ENCODE measurements at places on chromosomes 7 and 10.
A peak's percentile ranks its signal among the peaks of the same experiment; 100 is the strongest.

GRCh38 chr10:1047937-1048336, 982 bp downstream of the IDI1 start:
- no peak for ATAC-seq

DNA sequence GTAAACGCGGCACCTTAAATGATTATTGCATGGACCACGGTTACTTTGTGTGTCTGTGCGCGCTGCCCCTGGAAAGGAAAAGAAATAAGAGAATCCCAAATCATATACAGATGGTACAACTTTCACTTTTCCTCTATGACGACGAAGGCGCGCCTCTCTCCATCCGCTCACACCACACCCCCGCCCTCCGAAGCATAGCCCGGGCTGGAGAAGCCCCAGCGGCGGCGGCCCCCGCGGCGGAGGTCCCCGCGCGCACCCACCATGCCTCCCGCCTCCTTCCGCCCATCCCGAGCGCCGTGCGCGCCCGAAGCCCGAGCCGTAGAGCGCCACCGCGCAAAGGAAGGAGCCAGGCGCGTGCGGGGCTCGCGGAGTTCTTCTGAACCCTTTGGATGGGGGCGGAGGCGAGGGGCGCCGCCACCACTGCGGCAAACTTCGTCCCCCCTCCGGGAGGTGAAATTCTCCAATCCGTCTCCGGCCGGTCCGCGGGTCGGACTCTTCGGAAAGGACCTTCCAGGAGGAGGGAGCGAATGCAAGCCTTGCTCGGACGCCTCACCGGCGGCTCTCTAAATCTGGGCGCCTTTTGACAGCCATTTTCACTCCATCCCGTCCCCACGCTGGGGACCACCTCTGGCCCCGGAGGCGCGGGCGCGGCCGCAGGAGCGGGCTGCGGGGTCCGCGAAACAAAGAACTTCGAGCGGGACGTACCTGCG, 588 bp downstream of the GLI3 start:
- peak; percentile 6 for ATAC-seq

GRCh38 chr7:47194516-47195057, 387.3 kb downstream of the TNS3 start:
- no peak for ATAC-seq

DNA sequence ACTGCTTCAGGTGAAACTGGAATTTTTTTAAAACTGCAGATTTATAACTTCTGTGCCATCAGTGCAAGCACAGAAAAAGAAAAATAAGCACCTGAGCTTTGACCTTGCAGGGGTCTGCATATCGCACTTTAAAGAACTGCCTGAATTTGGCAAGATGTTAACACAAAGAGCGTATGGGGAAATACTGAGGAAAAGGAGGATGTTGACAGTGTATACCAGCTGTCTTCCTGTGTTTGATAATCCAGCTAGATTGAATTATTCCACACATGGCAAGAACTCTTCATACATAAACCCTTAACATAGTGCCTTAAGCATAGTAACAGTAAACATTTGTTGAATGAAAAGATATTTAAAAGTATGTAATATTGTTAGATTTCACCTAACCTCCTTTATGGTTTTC, 30.0 kb downstream of the SMC3 start:
- no peak for ATAC-seq

DNA sequence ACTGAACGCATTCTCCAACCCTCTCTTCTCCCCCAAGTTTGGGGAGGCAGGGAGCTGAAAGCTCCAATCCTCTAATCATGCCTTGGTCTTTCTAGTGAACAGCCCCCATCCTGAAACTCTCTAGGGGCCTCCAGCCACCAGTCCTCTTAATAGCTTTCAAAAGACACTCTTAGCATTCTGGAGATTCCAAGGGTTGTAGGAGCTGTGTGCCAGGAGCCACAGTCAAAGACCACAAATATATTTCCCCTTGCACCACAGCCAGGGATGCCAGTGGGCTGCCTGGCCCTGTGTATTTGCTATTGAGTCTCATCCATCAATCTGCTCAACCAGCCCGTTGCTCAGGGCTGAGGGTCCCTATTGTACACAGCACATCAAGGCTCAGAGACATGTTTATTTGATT, 18.5 kb upstream of the MLXIPL start:
- no peak for ATAC-seq

DNA sequence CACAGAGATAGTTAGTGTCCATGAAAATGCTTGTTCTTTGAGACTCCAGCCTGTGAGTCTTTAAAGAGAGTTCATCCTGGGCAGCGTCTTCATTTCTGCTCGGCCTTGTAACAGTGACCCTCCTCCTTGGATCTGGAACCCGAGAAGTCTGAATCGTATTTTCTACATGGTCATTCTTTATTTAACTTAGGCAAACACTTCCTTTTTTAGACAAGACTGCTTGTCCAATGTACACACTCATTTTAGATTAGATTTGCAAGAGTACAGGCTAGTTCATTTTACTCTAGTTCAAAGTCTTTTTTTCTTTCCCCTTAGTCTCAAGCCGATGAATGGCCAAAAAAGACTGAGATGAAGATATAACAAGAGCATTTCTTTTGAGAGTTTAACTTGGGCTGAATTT, 133.5 kb downstream of the CHN2 start:
- ATAC-seq: no peak

Measured in esophagus mucosa (tissue), 1 donor.